Activated CD4-positive, alpha-beta T cell treated with anti-CD3 and anti-CD28 coated beads, Interleukin-10, Interleukin-2, amounts not matched to agents 100 ng/mL and 50 ng/mL, durations not matched to agents 16 hours and 8 hours (primary cell): ENCODE measurements at places on chromosomes 12 and 14.

DNA sequence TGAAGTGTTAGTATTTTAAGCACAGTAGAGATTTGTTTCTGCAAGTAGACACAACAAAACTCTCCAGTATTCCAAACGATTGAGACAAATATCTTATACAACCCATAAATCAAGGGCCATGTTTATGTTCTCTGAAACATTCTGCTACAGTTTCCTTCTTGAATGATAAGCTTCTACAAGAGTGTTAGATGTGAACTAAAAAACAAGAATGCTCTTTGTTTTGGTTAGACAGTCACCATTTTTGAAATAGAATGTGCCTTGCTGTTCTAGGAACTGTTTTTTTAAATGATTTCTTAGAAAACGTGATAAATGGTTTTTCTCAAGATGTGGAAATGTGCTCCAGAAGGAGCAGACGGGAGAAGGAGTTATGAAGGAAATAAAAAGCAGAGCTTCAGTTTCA, 1656.3 kb upstream of the FLRT2 start:
- no peak for DNase-seq

GRCh38 chr12:95762123-95762785, 28.3 kb downstream of the NTN4 start:
- DNase-seq, result no peak

- DNase-seq, result peak; percentile 53
These were observed 47.6 kb upstream of the PNMA1 start for GRCh38 chr14:73761618-73762355.

DNA sequence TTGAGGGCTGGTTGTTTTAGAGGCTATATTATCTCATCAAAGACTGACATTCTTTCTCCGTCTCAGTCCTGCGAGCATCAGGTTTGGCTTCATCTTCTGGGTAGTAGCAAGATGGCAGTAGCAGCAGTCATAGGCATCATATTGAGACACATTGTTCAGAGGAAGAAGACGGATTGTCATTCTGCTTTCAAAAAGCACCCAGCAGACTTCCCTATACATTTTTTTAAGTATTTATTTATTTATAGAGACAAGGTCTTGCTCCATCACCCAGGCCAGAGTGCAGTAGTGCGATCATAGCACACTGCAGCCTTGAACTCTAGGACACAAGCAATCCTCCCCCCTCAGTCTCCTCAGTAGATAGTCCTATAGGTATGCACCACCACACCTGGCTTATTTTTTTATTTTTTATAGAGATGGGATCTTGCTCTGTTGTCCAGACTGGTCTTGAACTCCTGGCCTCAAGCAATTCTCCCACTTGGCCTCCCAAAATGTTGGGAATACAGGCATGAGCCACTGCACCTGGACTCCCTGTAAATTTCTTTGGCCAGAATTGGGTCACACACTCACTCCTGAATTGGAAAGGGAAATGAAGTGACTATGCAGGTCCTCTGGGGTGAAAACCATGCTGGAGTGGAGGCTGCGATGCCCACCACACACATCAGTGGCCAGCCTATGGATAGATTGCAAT, 125.4 kb downstream of the SLC38A6 start:
- DNase-seq, result no peak

- no peak for DNase-seq
These were observed 110.9 kb downstream of the PAH start for GRCh38 chr12:102806110-102806509.

- DNase-seq, result peak; percentile 82
These were observed 37.6 kb downstream of the ATG14 start for GRCh38 chr14:55373784-55374705.

- no peak for DNase-seq
These were observed 1.9 kb downstream of the RNASE7 start for GRCh38 chr14:21043974-21044618.

DNA sequence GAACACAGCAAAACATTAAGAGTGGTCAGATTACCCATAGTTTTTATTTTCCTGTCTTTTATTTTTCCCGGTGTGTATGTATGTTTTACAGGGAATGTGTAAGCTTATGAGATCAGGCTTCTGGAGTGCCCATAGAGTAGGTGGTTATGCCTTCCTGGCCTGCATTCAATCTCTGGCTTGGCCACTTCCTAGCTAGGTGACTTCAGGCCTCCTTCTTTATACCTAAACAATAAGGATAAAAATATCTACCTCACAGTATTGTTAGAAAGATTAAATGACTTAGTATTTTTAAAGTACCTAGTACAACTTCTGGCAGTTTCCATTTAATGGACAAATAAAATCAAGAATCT, 42.4 kb downstream of the ITPR2 start:
- DNase-seq, result no peak

GRCh38 chr14:35384455-35385041, 20.0 kb downstream of the NFKBIA start:
- DNase-seq, result no peak

- DNase-seq, result no peak
These were observed 282.7 kb downstream of the NUAK1 start for GRCh38 chr12:105856048-105856405.

DNA sequence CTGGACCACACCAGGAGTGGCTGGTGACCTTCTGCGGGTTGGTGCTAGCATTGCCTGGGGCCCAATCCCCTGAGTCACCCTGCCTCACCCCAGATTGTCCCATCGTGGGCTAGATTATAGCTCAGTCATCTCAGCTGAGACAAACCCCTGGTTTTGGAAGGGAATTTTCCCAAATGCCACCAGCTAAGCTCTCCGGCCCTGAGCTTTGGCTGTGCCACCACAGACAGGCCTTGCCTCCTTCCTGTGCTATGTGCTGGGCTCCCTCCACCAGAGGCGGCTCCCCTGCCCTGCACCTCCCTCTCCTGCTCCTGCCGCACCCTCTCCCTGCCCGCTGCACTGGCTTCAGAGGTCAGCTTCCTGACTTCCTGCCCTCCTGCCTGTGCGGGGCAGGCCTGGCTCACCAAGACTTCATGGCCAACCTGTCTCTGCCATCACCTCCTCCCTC, 196.3 kb downstream of the TSPAN9 start:
- no peak for DNase-seq

GRCh38 chr14:95585953-95586620, 51.2 kb downstream of the GLRX5 start:
- no peak for DNase-seq
